NCI-H69 (cell line): ENCODE measurements at places on chromosomes 2 and 18.
A peak's percentile ranks its signal among the peaks of the same experiment; 100 is the strongest.

GRCh38 chr2:69755862-69756467 is 14.0 kb downstream of the ANXA4 start:
- peak; percentile 37 for DNase-seq

DNA sequence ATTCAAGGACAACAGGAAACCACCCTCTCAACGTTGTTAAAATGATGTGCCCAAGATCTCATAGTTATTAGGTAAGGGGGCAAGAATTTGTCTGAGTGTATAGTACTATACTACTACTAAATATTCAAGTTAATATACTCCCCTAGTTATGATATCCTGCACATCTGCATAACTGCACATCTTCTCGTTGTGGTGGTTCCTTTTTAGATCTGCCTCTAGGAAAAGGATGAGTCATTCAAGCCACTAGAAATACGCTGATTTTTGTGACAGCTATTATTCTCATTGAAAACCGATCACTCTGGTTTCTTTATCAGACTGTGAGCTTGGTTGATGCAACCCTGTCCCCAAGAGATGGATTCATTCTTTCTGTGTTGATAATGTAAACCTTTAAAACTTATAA is 1067.0 kb upstream of the FANCL start:
- DNase-seq: no peak

DNA sequence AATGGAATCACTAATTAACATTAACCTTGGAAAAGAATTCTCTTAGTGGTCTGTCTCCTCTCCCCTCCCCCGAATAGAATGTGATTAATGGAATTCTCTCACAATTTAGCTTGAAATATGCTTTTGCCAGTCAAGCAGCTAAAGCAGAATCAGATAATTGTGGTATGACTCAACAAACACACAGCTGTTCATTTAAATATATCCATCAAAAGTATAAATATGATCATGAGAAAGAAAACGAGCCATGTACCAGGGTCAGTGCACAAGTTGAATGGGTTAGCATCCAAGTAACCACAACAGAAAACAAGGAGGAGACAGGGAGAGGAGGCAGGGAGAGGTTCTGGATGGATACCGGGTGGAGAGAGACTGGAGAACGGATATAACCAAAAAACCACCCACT is 66.9 kb downstream of the ACVR1 start:
- DNase-seq: peak; percentile 8

- DNase-seq: no peak
Measured at GRCh38 chr2:8365331-8365910, 316.4 kb upstream of the ID2 start.

DNA sequence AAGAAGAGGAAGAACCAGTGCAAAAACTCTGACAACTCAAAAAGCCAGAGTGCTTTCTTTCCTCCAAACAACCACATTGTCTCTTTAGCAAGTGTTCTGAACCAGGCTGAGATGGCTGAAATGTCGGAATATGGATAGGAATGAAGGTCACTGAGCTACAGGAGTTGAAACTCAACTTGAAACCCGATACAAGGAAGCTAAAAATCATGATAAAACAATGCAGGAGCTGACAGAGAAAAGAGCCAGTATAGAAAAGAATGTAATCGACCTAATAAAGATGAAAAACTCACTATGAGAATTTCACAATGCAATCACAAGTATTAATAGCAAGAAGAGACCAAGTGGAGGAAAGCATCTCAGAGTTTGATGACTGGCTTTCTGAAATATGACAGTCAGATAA is 15.0 kb upstream of the EIF2AK3 start:
- DNase-seq: no peak

DNA sequence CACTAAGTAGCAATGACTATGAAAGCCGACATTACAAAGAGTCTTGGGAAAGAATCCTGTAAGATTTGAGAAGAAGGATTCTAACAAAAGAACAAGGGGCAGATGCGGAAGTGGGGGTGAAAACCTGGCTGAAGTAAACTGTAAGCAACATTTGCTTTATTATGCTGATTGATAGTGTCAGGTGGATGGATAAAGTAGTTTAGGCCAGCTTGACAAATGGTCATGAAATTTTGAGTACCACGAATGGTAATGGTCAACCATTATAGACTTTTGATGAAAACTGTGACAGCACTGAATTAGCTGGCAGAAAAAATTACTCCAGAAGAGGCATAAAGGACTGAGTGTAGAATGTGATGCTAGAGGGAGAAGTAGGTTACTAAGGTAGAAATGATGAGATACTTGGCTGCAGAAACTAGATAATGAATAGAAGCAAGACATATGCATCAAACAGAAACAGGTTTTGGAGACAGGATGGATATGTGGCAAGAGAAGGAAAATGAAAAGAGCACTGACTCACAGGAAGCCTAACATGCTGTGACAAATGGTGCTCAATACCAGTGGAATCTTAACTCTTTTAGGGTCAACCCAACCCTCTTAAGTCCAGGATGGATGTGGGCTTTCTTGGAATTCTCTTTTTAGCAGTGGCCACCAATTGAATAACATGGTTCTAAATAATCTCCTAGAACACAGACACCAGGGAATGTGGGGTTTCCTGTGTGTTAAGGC is 6.8 kb downstream of the THUMPD2 start:
- no peak for DNase-seq

DNA sequence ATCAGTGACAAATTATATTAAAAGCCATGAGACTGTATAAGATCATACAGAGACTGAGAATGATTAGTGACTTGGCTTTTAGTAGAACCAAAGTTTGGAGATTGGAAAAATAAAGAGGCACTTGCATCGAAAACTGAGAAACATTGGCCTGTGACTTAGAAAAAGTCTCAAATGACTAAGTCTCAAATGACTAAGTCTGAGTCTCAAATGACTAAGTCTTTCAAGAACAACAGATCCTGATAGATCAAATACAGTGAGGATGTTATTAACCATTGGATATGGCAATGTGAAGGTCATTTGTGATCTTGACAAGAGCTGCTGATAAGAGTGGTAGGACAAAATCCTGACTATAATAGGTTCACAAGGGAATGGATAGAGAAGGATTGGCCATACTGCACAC is 135.5 kb upstream of the FANCL start:
- no peak for DNase-seq

DNA sequence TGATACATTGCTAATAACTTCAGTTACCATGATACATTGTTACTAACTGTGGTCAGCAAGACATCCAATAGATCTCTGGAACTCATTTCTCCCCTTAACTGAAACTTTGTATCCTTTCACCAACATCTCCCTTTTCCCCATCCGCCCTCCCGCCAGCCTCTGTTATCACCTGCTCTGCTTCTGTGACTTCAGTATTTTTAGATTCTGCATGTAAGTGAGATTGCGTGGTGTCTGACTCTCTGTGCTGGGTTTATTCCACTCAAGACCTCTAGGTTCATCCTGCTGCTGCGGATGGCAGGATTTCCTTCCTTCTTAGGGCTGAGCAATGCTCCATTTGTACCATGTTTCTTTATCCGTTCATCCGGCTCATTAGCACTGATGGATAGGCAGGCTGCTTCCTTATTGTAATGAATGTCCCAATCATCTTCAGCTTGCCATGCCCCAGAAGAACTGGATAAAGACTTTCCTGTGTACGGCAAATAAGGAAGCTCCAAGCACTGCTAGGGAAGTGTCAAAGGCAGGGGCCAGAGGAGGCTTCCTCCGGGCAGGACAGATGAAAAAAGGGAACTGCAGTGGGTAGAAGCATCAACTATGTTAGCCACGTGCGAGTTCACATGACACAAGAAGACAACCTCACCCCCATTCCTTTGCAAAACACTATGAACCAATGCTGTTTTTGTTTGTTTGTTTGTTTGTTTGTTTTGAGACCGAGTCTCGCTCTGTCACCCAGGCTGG is 113.4 kb downstream of the EIPR1 start:
- DNase-seq: no peak

GRCh38 chr2:115183144-115183543 is 740.7 kb downstream of the DPP10 start:
- DNase-seq: no peak

DNA sequence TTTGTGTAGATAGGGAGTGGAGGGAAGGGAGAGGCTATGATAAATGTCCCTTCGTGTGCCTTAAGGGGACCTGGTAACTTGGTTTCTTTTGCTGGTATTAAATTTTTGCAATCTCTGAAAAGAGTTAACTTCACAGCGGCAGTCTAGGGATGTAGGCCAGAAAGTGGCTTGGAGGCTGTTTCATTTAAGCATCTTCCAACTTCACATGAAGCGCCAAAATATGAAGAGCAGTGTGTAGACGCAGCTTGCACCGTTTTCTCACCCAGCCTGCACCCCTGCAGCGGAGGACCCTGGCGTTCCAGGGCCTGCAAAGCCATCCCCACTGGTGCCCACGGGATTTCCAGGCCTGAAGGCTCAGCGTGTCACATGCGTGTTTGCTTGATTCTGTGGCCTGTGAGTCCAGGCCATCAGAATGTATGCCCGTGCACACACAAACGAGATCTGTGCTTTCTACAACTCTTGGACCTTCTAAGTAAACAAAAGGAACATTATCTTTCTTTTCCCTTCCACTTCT is 87.2 kb upstream of the EPB41L3 start:
- no peak for DNase-seq

DNA sequence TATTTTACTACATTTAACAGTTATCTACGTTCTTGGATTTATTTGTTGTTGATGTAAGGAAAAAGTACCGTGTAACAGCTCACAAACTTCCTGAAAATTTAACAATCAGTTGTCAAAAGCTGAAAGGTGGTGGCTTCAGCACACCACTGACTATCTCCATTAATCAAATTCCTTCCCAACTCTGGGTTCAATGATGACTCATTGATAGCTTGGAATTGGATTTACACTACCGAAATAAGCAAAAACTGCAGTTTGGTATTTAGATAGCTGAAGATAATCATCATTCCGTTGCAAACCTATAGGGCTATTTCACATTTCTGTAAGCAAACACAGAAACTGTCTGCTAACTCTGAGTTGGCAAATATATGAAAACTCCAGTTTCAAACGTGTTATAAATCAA is 322.3 kb upstream of the TFPI start:
- no peak for DNase-seq

GRCh38 chr2:147641651-147642050 is 203.2 kb upstream of the ACVR2A start:
- DNase-seq: no peak

DNA sequence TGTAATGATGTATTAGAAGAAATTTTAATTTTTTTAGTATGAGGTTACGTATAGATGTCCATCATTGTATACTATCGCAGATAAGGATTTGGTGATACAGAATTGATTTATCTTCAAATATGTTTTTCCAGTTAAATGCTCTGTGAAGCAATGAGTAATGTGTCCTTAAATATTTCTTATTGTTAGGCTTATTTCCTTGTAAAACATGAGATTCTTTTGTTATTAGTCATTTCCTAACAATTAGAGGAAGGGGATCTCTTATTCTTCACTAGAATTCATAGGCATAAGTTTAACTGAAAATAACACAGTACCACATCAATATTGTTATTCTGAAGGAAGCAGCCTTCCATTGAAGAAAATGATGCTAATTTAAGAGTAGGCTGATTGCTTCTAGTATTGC is 15.5 kb upstream of the OTX1 start:
- no peak for DNase-seq

DNA sequence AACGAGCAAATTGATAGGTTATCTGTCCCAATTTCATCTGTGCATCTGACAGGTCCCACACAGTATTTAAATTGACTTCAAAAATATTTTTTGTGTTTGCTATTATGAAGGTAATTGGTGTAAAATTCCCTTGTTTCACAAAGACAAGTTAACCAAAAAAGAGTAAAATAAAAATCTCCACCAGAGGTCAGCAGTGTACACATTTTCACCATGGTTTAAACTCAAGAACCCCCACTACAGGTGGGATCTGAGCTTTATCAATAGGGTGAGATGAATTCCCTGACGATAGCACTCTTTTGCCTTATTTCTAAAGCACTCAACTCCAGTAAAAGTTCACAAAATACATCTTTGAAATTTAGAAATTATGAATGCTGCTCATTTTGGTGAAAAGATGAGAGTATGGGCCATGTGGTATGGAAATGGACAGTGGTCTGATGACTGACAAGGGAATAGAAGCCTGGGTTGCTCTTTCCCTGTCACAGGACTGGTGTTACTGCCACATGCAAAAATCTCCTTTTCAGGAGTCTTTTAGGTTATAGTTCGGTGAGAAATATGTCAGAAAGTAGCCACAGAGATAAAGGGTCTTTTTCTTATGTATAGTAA is 68.0 kb downstream of the SERPINB8 start:
- DNase-seq: peak; percentile 78

- DNase-seq: peak; percentile 87
Measured at GRCh38 chr2:222730366-222730999, 59.0 kb downstream of the MOGAT1 start.

- no peak for DNase-seq
Measured at GRCh38 chr2:61157371-61158003, 4.5 kb upstream of the C2orf74 start.

- no peak for DNase-seq
Measured at GRCh38 chr2:72028351-72028995, 119.2 kb downstream of the CYP26B1 start.

DNA sequence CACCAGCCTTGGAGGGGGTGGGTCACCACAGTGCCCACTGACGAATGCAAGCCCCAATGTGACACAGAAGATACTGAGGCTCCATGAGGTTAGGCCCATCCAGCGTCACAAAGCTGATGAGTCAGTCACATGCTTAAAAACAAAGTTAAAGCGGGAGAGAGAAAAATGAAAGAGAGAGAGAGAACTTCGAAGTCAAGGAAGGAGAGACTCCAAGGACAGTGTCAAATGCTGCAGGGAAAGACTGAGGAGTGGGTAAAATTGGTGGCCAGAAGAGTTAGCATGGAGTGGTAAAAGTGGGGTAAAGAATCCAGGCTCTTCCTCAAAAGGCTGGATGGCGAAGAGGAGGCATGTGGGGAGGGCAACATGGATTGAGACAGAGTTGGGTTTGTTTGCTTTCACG is 201.9 kb upstream of the CCDC150 start:
- DNase-seq: no peak

DNA sequence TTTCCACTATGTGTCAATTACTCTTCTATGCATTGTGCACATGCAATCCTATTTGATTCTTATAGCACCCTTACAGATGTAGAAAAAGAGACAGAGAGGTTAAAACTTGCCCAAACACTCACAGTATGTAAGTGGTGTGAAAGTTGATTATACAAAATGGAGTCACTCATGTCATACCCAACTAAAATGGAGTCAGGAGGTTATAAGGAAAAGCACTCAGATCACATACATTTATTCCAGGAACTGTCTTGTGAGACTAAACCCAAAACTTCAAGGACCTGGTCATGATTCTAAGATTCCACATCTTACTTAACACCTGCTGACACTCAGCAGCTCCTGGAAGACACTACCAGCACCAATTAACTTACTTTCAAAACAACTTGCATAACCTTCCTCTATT is 802.6 kb downstream of the MBD2 start:
- DNase-seq: no peak

- peak; percentile 19 for DNase-seq
Measured at GRCh38 chr2:197268786-197269584, 41.6 kb downstream of the ANKRD44 start.

- peak; percentile 68 for DNase-seq
Measured at GRCh38 chr18:3451989-3452749, 2.2 kb downstream of the TGIF1 start.

- DNase-seq: no peak
Measured at GRCh38 chr18:46510386-46510785, 146.6 kb downstream of the LOXHD1 start.
